ENCODE measurements at places on chromosomes 5 and 9.

DNA sequence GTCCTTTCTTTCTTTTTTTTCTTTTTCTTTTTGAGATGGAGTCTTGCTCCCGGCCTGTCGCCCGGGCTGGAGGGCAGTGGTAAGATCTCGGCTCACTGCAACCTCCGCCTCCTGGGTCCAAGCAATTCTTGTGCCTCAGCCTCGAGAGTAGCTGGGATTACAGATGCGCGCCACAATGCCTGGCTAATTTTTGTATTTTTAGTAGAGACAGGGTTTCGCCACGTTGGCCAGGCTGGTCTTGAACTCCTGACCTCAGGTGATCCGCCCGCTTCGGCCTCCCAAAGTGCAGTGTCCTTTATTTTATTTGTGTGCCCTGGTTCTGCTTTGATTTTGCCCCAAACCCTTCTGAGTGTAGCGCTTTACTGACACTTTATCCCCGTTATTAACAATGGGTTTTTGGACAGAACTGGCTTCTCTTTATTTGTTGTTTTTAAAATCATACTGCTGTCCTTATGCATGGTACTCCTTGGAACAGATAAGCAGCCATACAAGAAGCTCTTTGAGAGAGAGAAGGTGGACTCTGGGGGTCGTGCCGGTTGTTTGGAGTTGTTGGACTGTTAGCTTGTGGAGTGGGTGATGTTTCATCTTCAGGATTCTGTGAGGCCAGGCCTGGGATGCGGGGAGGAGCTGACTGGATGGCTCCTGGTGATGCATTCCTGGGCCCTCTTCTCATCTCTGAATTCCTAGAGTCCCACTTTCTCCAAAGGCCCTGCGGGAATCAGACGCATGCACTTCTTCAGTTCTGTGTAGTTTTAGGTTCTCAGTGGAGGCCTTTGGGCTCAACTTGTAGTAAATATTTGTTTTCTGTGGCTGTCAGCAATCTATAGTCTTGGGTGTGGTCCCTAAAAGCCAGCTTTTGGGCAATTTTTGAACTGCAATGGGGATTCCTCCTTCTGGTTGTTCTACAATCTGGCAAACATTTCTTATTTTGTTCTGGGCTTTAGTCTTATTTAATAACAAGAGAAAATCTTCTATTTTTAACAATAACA, 47.8 kb downstream of the PTTG1 start:
- no peak for DNase-seq

- DNase-seq, result no peak
Observed at GRCh38 chr9:95461448-95462248, 55.1 kb downstream of the PTCH1 start.

- DNase-seq, result no peak
Observed at GRCh38 chr5:125865166-125865815, 557.9 kb upstream of the GRAMD2B start.

- no peak for DNase-seq
Observed at GRCh38 chr5:89090037-89090436, 207.1 kb upstream of the MEF2C start.

GRCh38 chr5:140996060-140996459, 29.8 kb downstream of the PCDHAC2 start:
- DNase-seq, result no peak

DNA sequence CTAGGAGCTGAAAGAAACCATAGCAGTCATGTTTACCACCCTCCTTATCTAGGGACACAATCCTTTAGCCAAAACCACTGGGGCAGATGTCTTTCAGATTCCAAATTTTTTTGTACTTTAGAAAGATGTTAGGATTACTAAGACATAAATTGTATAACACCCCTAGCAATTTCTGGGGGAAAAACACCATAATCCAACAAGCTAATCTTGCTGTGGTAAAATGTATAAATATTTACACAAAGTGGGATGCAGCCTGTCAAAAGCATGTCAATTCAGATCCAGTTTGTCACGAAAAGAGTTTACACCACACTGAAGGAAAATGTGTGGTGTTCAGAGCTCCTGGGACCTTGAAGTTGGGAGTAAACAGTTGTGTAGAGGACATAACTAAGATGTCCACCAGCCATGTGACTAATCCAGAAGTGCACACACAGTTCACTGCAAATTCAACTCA, 274.3 kb downstream of the ADAMTSL1 start:
- DNase-seq, result no peak

GRCh38 chr9:131642496-131643083, 97.3 kb downstream of the PRRT1B start:
- DNase-seq, result no peak

DNA sequence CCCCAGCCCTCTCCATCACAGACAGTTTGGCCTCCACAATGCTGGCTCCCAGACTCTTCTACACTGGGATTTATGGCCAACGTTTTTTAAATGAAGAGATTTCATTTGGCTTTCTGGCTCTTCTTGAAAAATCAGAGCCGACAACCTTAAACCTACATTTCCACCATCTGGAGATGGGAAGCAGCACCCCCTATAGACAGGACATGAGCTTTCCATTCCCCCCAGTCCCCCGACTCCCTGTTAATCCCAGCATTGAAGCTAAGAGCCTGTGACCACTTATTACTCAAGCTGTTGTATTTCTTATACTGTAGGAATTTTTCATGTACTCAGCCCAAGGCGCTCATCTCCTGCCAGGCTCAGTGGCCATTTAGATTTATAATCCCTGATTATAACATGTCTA, 34.0 kb upstream of the AFAP1L1 start:
- no peak for DNase-seq
